ENCODE measurements at places on chromosomes 16 and 17.
A peak's percentile ranks its signal among the peaks of the same experiment; 100 is the strongest.

DNA sequence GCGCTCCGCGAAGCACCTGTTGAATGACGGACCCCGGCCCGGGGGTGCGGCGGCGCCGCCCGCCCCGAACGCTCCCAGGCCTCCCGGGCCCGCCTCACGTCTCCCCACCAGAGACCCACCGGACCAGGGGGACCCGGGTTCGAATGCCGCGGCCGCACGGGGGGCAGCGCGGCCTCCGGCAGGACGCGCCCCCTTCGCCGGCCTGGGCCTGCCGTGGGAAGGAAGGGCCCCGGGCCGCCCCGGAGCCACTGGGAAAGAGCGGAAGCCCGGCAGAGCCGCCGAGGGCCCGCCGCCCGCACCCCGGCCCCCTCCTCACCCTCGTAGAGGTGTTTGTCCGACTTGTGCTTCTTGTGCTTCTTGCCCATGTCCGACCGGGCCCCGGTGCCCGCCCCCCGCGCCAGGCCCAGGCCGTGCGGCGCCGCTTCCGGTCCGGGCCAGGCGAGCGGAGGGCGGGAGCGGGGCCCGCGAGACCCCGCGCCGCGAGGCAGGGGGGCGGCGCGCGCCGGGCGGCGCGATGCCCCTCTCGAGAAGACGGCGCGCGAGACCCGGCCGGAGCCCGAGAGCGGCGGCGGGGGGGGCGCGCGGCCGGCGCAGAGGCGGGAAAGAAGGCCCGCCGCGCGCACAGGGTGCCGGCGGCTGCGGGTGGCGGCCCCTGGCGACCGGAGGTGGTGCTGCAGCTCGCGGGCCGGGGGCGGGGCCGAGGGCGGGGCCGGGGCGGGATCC, at the start of gene BRD7:
Gene BRD7, minus strand, starts transcription at position 579 of the 723 bp plus-strand sequence. Its CDS starts 214 bp downstream, at position 365.
- peak; percentile 79 for DNase-seq

DNA sequence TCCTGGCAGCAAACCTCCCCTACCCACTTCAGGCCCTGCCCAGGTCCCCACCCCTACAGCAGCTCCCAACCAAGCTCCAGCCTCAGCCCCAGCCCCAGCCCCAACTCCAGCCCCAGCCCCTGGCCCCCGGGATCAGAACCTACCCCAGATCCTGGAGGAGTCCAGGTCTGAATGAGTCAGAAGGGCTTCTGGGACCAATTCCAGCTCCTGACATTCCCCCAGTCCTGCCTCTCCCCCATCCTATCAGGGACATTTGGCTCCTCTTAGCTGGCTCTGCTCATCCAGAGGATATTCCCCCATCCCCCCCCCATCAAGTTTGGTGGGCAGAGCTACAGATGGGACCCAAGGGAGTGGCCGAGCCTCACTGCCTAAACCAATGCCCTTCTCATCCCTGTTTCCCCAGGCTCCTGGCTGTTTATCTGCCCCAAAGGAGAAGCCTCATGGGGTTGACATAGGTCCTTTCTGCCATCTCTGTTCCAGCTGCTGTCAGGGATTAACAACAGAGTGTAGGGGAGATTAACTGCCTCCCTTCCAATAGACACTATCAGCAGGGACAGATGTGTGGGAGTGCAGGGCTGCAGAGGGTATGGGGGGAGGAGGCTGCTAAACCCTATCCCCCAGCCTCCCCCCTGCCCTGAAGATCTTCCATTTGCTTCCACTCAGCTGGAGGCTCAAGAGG, 16.5 kb downstream of the CNTNAP1 start:
- no peak for DNase-seq

- no peak for DNase-seq
Measured at GRCh38 chr16:67862623-67863583, 9.9 kb upstream of the EDC4 start.

DNA sequence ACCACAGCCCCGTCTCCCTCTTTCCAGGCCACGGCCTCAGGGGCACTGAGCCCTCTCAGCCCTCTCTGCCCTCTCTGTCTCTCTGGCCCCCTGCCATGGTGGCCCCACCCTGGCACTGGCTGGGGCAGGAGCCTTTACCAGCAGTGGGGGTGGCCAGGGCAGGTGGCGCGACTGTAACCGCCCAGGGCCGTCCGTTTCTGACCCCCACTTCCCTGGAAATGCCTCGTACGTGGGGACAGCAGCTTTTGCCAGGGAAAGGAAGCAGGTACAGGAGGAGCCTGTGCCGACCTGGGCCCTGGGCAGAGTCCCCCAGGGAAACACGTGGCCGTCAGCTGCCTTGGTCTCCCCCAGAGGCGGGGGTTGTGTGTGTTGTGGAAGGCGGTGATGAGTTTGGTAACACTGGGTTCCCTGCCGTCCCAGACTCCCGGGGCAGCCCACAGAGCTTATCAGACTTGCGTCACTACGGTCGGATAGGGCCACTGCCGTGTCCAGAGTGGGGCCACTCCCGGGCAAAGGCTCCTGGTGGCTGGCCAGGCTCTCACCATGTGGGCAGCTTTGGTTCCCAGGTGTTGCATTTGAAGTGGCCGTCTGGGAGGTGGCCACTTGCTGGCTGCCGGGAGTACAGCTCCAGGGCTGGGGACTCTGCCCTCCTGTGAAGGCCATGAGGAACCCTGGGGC, 249.3 kb upstream of the CIBAR2 start:
- DNase-seq = no peak

GRCh38 chr17:83014297-83014696, 65.1 kb upstream of the METRNL start:
- DNase-seq = no peak

DNA sequence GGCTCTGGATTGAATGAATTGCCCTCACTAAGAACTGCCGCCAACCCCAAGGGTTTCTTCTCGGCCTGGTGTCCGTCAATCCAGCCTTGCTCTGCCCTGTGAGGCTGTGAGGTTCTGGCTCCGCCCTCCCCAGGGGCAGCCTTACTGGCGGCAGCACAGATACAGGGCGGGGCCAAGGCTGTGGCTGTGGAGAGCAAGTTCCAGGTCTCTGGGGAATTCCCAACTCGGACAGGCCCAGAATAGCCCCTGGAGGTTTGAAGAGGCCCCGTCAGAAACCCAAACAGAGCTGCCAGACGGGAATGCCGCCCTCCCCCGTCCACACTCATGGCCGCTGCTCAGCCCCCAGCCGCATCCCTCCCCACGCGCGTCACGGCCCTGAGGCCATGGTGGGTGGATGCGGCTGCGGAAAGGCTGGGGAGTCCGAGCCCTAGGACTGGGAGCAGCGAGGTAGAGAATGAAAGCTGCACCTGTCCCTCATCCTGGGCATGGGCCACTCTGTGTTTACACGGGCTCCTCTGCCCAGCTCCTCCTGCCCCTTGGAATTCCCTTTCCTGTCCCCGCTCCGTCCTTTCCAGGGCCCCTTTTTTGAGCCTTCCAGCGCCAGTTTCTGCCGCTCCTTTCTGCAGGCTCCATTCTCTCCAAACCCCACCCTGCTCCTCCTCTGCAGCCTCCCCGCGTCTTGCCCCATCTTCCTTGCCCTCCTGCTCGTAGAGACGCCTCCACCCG, 660 bp upstream of the PRRT2 start:
- DNase-seq = peak; percentile 88

DNA sequence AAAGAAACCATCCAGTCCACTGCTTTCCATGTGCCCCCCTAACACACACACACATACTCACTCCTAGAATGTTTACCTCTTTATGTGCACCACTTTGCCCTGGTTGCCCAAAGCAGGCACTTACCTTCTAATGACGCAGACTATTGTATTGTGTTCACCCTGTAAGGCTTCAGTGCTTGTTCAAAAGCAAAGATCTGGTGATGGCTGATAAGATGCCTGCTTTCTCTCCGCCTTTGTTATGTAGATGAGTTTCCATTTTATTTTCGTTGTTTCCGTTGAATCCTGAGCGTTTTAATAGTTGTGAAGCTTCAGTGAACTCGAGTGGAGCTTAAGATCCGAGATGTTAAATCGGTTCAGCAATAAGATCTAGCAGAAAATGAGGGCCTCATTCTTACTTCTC, 452.7 kb downstream of the TMEM114 start:
- no peak for DNase-seq

DNA sequence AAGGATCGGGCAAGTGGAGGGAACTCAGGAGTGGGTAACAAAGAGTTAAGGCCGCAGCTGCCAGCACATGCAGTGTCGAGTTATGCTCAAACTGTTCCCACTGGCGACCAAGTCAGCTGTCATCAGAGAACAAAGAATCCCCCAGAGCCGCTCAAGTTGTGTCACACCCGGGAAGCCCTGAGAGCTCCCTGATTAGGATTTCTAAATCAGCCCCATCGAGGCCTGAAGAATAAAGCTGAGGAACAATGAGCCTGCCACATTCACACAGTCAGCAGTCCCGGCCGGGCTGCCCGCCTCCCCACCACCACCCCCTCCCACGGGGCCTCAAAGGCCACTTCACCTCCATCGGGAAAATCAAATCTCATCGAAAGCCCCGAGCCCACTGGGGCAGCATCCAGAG, 84.5 kb downstream of the SOX9 start:
- no peak for DNase-seq

- DNase-seq = no peak
Measured at GRCh38 chr16:76309639-76310335, 32.6 kb downstream of the CNTNAP4 start.

GRCh38 chr16:1146409-1146808, 6.5 kb upstream of the CACNA1H start:
- DNase-seq = no peak

DNA sequence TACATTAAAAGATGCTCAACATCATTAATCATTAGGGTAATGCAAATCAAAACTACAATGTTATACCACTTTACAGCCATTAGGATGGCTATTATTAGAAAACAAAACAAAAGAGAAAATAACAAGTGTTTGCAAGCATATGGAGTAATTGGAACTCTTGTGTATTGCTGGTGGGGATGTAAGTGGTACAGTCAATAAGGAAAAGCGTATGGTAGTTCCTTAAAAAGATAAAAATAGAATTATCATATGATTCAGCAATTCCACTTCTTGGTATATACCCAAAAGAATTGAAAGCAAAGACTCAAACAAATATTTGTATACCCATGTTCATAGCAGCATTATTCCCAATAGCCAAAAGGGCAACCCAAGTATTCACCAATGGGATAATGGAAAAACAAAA, 1.4 kb upstream of the CAPNS2 start:
- DNase-seq = no peak

Measured in activated naive CD8-positive, alpha-beta T cell treated with anti-CD3 and anti-CD28 coated beads for 36 hours (primary cell).